Astrocyte (in vitro differentiated cells and primary cell): ENCODE measurements at places on chromosomes 1 and 21. TPM values are rescaled to one million over a fixed set of nuclear protein-coding genes. Genes with fewer than 3 reads are reported as not detected.
A peak's percentile ranks its signal among the peaks of the same experiment; 100 is the strongest.

DNA sequence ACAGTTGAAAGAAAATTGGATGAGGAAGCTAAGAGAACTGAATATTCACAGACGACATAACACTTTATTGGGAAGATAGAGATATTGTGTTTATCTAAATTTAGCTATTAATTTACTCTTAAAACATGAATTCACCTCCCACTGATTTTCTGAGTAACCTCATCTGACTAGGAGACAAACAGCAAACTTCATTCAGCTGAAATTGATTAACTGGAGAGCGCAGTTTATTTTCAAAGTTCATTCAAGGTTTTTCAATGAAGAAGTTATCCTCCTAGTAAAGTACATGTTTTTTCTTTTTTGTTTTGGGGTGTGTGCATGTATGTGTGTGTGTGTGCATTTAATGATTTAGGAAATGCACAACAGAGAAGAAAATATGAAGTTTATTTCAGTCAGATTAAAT is 215.0 kb downstream of the KCNT2 start:
- H3K36me3 ChIP-seq = no peaks in the 10 kb centered on the region
- peaks cover 3% of the 10 kb centered on the region for H3K4me1 ChIP-seq
- no peak overlapping the region for H3K27ac ChIP-seq
- H3K4me3 ChIP-seq = no peak overlapping the region
- no peaks in the 10 kb centered on the region for H3K27me3 ChIP-seq

IRF2BP2 gene
- 122 and 126 TPM in 2 replicates for total RNA-seq

CCDC185 gene
- total RNA-seq = not detected in 2 replicates

WDR64 gene
- not detected in 2 replicates for total RNA-seq

GRCh38 chr1:171922999-171923398 is 81.7 kb downstream of the DNM3 start:
- H3K27me3 ChIP-seq = no peaks in the 10 kb centered on the region
- DNase-seq = no peak
- H3K4me3 ChIP-seq = no peak overlapping the region
- H3K36me3 ChIP-seq = no peaks in the 10 kb centered on the region

DNA sequence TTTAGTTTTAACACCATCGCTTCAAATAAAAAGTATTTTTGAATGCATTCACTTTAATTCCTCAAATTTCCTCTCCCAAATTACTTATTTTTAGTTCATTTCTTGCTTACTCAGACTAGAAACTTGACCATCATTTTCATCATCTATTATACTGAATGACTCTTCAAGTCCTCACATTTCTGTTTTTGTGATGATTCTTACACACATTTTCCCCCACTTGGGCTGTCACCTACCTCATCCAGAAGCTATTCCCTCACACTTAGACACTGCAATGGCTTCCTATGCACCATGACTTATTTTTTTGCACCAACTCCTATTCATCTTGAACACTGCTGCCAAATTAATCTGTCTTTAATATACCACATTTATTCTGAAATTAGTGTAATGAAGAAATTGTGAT is 239.6 kb upstream of the DUSP10 start:
- H3K36me3 ChIP-seq = no peaks in the 10 kb centered on the region
- H3K27me3 ChIP-seq = no peaks in the 10 kb centered on the region
- DNase-seq = no peak

DNA sequence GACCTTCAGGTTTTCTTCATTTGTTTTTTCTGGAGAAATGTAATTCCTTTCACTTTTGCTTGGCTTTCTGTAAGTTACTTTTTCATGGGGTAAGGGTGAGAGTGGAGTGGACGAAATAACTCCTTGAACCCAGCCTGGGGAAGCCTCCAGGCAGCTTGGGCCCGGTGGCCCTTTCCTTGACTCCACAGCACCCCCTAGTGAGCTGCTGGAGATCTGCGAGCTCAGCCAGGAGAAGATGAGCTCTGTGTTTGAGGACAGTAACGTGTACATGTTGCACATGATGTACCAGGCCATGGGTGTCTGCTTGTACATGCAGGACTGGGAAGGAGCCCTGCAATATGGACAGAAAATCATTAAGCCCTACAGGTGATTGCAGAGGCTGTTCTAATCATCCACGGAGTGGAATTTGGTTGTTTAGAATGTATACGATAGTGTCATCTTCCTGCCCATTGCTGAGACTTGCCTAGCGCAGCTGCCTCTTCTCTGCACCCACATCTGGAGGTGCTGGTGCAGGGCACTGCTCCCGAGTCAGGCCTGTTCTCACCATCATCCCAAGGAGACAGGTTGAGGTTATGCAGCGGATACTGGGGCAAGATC is 51.0 kb downstream of the SMYD2 start:
- no peaks in the 10 kb centered on the region for H3K27me3 ChIP-seq
- peaks cover 7% of the 10 kb centered on the region for H3K36me3 ChIP-seq
- H3K4me3 ChIP-seq = no peak overlapping the region
- DNase-seq = no peak
- no peak overlapping the region for H3K27ac ChIP-seq

GRCh38 chr1:162008799-162009198 is 14.9 kb downstream of the OLFML2B start:
- H3K27me3 ChIP-seq = peaks cover 3% of the 10 kb centered on the region
- peaks cover 9% of the 10 kb centered on the region for H3K4me1 ChIP-seq
- no peaks in the 10 kb centered on the region for H3K36me3 ChIP-seq
- no peak overlapping the region for H3K27ac ChIP-seq
- H3K4me3 ChIP-seq = no peak overlapping the region
- DNase-seq = no peak

DNA sequence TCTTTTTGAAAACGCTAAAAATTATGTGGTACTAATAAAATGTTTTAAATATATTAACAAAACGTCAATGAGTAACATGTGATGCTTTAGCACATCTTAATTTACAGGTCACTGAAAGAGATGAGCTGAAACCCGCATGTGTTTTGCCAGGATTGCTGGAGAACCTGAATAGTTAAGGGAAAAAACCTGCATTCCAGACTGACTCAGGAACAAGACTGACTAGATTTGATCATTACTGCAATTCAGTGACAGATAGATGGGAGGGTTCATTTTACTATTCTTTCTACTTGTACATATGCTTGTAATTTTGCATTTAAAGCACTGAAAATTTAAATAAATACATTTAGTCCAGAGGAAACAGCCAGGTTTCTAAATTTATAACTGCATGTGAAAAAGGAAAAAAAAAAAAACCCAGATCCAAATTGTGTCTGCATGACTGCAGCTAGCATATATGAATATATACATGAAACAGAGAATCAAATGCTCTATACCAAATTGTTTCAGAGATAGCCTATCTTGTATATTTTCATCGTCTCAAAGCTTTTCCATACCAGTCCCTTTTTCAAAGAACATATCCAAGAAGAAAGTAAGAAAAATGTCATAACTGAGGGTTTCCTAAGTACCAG is 71.7 kb downstream of the APP start:
- no peak overlapping the region for H3K4me3 ChIP-seq
- no peak overlapping the region for H3K27ac ChIP-seq
- DNase-seq = no peak
- H3K36me3 ChIP-seq = no peaks in the 10 kb centered on the region

CD1D gene
- 0.18 TPM in 1 of 2 replicates, not detected in the other for total RNA-seq

DNA sequence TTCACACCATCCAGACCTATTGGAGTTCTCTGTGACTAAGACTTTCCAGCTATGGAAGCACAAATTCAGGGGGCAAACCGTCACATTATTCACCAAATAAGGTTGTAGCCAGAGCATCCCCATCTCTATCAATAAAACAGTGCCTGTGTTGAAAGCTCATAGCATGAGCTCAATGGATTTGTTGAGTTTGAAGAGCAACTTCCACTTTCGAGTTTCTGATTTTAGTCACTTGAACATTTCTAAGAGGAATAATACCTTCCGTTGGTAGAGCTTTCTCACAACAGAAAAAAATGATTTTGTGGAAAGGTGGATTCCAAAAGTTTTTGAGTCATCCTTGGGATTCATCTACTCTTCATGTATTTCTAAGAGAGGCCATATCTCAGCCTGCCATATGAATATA is 13.0 kb upstream of the ELAVL4 start:
- no peak for DNase-seq
- H3K36me3 ChIP-seq = no peaks in the 10 kb centered on the region
- H3K4me1 ChIP-seq = no peaks in the 10 kb centered on the region
- no peak overlapping the region for H3K27ac ChIP-seq
- no peak overlapping the region for H3K4me3 ChIP-seq
- H3K27me3 ChIP-seq = no peaks in the 10 kb centered on the region

DNA sequence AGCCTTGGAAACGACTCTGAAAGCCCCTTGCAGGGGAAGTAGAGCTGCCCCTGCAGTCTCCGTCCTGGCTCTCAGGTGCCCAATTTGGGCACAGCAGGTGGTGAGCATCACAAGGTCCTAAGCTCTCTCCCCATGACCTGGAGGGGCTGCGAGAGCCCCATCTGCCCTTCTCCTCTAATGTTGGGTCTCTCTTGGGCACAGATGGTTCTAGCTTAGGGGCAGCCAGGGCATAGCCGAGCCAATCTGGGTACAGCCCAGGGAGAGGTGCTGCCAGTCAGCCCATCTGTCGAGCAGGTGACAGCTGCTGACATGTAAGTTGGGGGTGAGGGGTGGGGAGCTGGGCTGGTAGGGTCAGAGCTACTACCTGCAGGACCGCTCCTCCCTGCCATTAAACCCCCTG is 50.7 kb downstream of the SYT2 start:
- H3K27me3 ChIP-seq = peaks cover 73% of the 10 kb centered on the region
- H3K36me3 ChIP-seq = no peaks in the 10 kb centered on the region
- H3K4me1 ChIP-seq = no peaks in the 10 kb centered on the region
- H3K27ac ChIP-seq = no peak overlapping the region
- no peak overlapping the region for H3K4me3 ChIP-seq

GRCh38 chr1:20194224-20194623 is 7.9 kb upstream of the PLA2G2C start:
- no peaks in the 10 kb centered on the region for H3K36me3 ChIP-seq
- H3K27me3 ChIP-seq = peaks cover 29% of the 10 kb centered on the region
- H3K4me1 ChIP-seq = no peaks in the 10 kb centered on the region
- no peak overlapping the region for H3K4me3 ChIP-seq

DNA sequence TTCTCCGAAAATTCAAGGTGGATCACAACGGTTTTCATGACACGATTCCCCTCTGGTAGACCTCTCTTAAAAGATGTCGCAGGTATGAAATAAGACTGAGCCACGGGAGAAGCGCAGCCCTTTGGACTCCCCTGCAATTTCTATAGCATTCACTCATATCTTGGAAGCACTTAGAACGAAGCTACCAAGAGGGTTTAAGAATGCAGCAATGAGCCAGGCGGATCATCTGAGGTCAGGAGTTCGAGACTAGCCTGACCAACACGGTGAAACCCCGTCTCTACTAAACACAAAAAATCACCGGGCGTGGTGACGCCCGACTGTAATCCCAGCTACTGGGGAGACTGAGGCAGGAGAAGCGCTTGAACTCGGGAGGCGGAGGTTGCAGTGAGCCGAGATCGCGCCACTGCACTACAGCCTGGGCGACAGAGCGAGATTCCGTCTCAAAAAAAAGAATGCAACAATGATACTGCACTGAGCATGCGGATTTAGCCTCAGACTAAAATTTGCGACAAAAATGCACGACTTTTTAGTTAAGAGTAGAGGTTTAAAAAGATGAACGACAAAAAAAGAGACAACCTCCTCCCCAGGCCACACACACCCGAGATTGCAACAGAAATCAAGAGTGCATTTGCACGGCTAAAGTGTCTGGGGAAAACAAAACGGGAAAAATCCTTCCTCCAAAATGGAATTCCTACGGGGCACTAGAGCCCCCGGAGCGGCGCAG is 743 bp downstream of the TOMM20 start:
- H3K27ac ChIP-seq = peak overlapping the region; percentile 93
- peak overlapping the region; percentile 94 for H3K4me3 ChIP-seq
- peaks cover 12% of the 10 kb centered on the region for H3K36me3 ChIP-seq
- H3K27me3 ChIP-seq = no peaks in the 10 kb centered on the region
- H3K4me1 ChIP-seq = peaks cover 6% of the 10 kb centered on the region
- no peak for DNase-seq

GRCh38 chr1:76657623-76658022 is 209.7 kb upstream of the ST6GALNAC5 start:
- no peak for DNase-seq
- no peaks in the 10 kb centered on the region for H3K27me3 ChIP-seq
- no peaks in the 10 kb centered on the region for H3K4me1 ChIP-seq

OR2G6 gene
- not detected in 2 replicates for total RNA-seq

DNA sequence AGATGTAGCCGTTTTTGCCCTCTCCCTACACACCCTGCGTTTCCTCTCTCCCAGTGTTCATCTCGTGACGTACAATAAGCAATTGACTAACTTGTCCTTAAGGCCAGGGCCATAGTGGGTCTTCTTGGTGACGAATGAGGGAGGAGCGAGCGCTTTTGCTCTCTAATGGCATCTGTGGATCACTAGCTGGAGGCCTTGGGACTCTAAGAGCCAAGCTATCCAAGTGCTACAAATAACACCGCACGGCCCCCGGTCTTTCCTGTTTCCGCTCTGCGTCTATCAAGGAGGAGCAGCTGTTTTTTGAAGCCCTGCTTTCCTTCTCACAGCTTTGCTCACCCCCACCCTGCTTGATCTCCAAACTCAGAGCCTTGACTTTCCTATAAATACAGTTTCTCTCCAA is 25.2 kb downstream of the EVA1C start:
- H3K27me3 ChIP-seq = peaks cover 2% of the 10 kb centered on the region
- no peak overlapping the region for H3K4me3 ChIP-seq
- H3K27ac ChIP-seq = no peak overlapping the region
- DNase-seq = no peak
- no peaks in the 10 kb centered on the region for H3K4me1 ChIP-seq

DNA sequence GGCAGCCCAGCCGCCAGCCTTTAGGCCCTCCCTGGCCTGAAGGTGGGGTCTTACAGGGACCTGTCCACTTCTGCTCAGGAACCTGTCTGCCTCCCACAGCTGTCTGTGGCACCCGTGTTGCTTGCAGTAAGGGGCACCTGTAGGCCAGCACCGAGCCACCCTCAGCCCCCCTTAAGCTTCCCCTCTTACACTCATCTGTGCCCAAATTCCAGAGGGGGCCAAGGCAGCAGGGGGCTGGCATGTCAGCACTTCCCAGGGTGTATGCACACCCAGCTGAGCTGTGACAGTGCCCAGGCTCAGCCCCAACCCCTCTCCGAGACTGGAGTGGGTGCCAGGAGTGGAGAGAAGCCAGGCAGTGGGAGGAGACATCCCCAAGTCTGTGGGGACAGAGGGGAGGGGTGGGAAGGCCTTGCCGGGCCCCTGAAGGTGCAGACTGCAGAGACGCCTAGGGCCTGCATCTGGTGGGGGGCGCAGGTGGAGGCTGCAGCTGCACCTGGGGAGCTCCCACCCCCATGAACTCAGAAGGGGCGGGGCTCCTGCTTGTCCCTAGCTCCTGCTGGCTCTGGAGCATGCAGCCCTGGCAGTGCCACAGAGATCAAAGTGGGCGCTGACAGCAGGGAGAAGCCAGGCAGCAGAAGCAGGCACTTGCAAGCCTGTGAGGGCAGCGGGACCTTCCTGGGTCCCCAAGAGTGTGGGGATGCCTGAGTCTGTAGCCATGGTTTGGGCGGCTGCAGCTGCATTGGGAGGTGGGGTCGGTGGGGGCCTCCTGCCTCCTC is 5.4 kb upstream of the SLC2A7 start:
- H3K36me3 ChIP-seq = no peaks in the 10 kb centered on the region
- H3K4me1 ChIP-seq = no peaks in the 10 kb centered on the region
- no peak for DNase-seq

GRCh38 chr1:225712391-225712790 is 59.5 kb upstream of the ENAH start:
- no peaks in the 10 kb centered on the region for H3K27me3 ChIP-seq
- no peak for DNase-seq
- H3K4me1 ChIP-seq = peaks cover 2% of the 10 kb centered on the region
- H3K36me3 ChIP-seq = no peaks in the 10 kb centered on the region
- no peak overlapping the region for H3K4me3 ChIP-seq
